ENCODE measurements at places on chromosomes 7 and 10.

DNA sequence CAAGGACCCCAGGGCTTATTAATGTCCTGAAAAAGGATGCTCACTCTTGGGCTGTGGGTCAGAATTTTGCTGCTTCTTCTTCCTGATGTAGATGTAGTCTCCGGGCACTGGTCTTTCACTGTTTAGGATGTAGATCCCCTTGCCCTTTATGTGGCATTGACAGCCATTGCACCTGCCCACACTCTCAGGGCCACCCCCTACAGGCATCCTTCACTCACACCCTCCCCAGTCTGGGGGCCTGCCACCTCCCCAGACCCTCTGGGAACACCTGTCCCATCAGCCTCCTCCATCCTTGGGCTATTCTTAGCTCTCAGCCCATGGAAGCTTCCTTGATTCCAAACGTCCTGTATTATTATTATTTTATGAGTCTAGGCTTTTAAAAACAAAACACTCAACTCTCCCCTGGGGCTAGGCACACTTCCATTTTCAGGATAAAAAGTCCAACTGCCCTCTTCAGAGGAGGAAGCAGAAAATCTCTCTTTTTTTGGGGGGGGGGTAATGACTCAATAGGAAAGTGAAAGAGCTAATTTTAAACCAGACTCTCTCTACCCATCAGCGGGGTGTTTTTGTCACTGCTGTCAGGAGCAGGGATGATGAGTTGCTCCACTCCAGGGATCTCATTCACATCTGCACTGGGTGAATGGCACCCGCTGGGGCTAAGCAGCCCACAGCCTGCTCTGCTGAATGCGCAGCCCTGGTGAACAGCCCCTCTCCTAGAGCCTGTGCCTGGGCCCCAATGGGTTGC is 11.5 kb upstream of the KLRG2 start:
- DNase-seq: no peak

DNA sequence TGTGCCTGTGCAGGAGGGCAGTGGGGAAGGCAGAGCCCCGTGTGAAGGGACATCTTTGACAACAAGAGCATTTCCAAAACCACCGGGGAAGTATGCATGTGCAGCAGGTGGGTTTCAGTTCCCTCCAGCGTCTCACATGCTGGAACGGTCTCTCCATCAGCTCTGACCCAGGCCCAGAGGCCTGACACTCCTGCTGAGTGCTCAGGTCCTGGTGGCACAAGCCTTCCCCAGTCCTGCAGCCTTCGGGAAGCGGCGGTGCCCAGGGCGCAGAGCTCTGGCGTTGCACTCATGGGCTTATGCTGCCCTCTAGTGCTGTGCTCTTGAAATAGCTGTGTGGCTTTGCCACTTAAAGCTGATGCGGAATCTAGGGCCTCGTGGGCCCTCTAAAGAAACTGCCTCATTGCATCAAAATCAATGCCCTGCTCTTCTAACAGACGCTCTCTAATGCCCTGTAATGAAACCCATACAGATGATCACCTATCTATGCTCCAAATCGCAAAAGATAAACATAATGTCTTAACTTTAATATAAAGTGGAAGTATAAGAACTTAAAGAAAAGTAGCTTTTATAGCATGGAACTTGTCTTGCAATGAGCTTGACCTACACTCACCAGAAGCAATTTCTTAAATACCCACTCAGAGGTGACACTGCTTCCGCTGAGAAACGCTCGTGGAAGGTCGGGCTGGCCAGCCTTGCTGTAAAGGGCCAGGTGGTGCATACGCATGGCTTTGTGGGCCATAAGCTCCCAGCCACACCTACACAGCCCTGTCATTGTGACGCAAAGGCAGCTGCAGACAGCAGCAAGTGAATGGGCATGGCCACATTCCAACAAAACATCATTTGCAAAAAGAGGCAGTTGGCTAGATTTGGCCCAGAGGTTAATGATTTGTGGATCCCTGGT is 38.6 kb downstream of the CLRN3 start:
- DNase-seq: no peak

GRCh38 chr10:8283986-8284385 is 229.5 kb downstream of the GATA3 start:
- DNase-seq: no peak

DNA sequence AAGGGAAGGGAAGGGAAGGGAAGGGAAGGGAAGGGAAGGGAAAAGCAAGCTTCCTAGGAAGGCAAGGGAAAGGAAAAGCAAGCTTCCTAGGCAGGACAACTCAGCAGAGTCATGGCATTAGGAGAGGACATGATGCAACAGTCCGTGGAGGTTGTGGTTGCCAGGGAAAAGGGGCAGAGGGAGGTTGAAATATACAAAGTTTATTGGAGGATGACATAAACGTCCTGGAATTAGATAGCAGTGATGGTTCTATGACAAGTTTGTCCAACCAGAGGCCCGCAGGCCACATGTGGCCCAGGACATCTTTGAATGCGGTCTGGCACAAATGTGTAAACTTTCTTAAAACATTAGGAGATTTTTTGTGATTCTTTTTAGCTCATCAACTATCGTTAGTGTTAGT is 59.8 kb upstream of the OPN4 start:
- DNase-seq: no peak

- DNase-seq: no peak
These were observed 485.8 kb downstream of the PLXNA4 start for GRCh38 chr7:132090444-132090843.
